ENCODE measurements at places on chromosomes 4 and X.

DNA sequence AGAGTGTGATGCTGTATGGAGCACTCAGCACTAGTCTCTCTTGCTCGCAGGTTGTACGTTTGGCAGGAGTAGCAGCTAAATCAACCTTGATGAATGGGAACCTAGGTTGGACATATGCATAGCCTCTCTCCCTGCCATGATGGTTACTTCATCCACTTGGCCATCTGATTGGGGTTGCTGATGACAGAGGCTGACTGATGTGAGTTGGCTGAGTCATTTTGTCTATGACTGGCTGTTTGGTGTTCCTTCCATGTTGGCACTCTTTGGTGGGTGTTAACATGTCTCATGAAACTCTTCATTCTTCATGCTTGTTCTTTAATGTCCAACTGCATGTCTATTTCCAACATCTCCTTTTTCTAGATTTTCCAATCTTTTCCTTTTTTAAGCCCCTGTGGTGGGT lies 31.6 kb upstream of the SPARCL1 start:
- H3K4me3 ChIP-seq, result no peak overlapping the region
- H3K4me1 ChIP-seq, result no peaks in the 10 kb centered on the region
- no peak for DNase-seq
- H3K27ac ChIP-seq, result no peak overlapping the region
- H3K36me3 ChIP-seq, result no peaks in the 10 kb centered on the region
- no peaks in the 10 kb centered on the region for H3K27me3 ChIP-seq

- DNase-seq, result no peak
- H3K27me3 ChIP-seq, result no peaks in the 10 kb centered on the region
Measured at GRCh38 chr4:127856813-127857447, 23.8 kb upstream of the PLK4 start.

DNA sequence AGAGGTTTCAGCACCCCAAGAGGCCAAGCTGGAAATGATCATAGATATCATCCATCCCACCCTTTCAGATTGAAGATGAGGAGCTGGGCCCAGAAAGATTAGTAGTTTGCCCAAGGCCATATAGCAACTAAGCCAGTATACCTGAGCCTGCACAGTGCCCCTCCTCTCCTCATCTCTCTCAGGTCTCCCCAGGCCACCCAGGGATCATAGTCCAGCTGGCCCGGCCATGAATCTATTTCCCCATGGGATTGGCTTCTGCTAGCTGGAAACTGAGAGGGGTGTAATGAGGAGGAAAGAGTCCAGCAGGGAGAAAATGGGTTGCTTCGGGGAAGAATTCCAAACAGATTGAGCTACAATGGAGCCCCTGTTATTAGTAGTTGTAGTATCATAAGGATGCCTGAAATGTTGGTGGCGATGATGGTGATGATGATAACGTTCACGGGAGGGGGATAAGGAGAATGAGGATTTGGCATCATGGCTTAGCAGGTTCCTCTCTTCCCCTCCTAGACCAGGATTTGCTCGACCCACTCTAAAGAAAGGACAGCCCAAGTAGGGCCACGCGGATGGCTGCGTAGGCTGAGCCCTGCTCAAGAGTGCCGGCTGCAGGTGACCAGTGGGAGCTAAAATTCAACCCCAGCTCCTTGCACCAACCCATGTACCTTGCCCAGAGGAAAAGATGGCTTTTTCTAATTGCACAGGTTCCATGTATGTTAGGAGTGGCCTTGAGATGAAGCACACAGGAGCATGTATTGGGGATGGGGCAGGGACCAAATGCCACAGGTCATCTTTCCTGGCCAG lies 117.8 kb upstream of the PJA1 start:
- H3K27me3 ChIP-seq, result no peaks in the 10 kb centered on the region
- no peak overlapping the region for H3K27ac ChIP-seq
- no peaks in the 10 kb centered on the region for H3K36me3 ChIP-seq
- H3K4me1 ChIP-seq, result peaks cover 20% of the 10 kb centered on the region
- no peak for DNase-seq

DNA sequence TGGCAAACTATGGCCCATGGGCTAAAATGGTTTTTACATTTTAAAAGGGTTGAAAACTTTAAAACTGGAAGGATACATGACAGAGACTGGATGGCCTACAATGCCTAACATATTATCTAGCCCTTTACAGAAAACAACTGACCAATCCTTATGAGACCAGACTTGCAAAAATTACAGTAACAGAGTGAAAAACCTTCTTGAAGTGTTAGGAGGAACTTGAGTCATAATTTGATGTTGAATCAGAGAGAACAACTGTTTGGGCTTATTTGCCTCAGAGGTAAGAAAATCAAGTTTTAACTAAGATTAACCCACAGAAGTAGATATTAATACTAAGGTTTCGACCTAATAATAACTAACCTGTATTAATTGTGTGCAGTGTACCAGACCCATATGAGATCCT lies 12.4 kb upstream of the NAP1L5 start:
- no peaks in the 10 kb centered on the region for H3K36me3 ChIP-seq
- no peaks in the 10 kb centered on the region for H3K27me3 ChIP-seq
- DNase-seq, result no peak
- peaks cover 5% of the 10 kb centered on the region for H3K4me1 ChIP-seq

GRCh38 chr4:173264245-173264644 lies 69.9 kb downstream of the HMGB2 start:
- no peaks in the 10 kb centered on the region for H3K36me3 ChIP-seq
- H3K4me3 ChIP-seq, result no peak overlapping the region
- peaks cover 10% of the 10 kb centered on the region for H3K4me1 ChIP-seq
- H3K27ac ChIP-seq, result peak overlapping the region; percentile 57
- no peaks in the 10 kb centered on the region for H3K27me3 ChIP-seq
- no peak for DNase-seq

DNA sequence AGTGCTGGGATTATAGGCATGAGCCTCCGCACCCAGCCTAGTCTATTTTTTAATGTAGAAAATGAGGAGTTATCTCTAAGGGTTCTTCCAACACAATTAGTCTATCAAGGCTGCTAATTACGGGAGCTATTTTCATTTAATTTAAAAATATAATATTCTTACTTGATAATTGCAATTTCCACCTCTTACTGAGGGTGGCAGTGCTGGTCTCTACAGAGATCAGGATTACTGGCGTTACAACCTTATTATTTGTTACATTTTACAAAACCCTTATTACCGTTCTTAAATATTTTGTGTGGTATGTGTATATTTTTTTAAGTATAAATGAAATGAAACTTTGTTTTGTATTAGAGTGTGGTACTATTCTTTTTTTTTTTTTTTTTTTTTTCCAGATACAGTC lies 17.6 kb upstream of the GK start:
- no peak overlapping the region for H3K27ac ChIP-seq
- no peaks in the 10 kb centered on the region for H3K27me3 ChIP-seq
- no peak for DNase-seq
- H3K4me1 ChIP-seq, result no peaks in the 10 kb centered on the region
- no peaks in the 10 kb centered on the region for H3K36me3 ChIP-seq

DNA sequence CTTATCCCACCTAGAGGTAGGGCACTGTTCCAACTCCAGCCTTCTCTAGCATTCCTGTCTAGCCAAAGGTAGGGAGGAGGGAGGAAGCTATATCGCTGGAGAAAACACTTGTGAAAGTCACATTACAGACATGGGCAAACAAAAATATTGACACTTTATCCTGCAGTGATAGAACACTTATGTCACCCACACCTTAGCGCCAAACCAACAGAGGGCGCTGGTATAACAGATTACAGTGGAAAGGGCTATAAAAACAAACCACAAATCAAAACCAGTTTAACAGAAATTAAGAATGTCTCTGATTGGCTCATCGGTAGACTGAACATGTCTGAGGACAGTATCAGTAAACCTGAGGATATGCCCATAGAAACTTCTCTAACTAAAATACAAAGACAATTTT lies 451.3 kb downstream of the TLL1 start:
- DNase-seq, result peak; percentile 37
- no peak overlapping the region for H3K4me3 ChIP-seq
- no peaks in the 10 kb centered on the region for H3K4me1 ChIP-seq
- H3K27ac ChIP-seq, result no peak overlapping the region

DNA sequence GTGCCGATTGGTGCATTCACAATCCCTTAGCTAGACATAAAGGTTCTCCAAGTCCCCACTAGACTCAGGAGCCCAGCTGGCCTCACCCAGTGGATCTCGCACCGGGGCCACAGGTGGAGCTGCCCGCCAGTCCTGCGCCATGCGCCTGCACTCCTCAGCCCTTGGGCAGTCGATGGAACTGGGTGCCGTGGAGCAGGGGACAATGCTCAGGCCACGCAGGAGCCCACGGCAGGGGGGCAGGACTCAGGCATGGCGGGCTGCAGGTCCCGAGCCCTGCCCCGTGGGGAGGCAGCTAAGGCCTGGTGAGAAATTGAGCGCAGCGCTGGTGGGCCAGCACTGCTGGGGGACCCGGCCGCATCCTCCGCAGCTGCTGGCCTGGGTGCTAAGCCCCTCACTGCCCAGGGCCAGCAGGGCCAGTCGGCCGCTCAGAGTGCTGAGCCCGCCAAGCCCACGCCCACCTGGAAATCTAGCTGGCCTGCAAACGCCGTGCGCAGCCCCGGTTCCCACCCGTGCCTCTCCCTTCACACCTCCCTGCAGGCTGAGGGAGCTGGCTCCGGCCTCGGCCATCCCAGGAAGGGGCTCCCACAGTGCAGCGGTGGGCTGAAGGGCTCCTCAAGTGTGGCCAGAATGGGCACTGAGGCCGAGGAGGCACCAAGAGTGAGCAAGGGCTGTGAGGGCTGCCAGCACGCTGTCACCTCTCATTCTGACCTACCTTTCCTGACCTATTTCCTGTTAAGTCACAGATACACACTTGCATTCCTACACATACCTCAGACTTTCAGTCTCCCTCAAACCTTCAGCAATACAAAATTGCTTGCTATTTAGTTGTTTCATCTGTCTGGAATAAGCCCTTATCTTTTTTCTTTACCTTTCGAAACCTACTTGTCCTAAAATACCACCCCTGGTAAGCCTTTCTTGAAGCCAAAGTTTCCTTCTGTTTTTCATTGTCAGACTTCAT lies 20.7 kb downstream of the UBE2K start:
- H3K36me3 ChIP-seq, result no peaks in the 10 kb centered on the region
- DNase-seq, result no peak
- no peaks in the 10 kb centered on the region for H3K27me3 ChIP-seq
- H3K4me1 ChIP-seq, result peaks cover 12% of the 10 kb centered on the region
- no peak overlapping the region for H3K27ac ChIP-seq

DNA sequence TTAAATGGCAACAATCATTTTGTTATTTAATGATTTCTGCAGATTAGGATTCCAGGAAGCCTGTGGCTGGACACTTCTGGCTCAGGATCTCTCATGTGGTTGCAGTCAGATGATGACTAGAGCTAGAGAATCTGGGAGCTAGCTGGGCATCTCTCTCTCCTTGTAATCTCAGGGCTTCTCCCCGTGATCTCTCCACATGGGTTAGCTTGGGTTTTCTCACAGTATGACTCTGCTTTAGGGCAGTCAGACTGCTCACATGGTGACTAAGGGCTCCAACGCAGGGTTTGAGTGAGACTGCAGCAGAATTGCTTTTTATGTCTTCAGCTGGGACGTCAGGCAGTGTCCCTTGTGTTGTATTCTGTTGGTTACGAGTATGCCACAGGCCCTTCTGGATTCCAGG lies 361.4 kb downstream of the CBLL2 start:
- H3K27ac ChIP-seq, result no peak overlapping the region
- no peaks in the 10 kb centered on the region for H3K4me1 ChIP-seq
- H3K27me3 ChIP-seq, result no peaks in the 10 kb centered on the region
- no peak for DNase-seq

DNA sequence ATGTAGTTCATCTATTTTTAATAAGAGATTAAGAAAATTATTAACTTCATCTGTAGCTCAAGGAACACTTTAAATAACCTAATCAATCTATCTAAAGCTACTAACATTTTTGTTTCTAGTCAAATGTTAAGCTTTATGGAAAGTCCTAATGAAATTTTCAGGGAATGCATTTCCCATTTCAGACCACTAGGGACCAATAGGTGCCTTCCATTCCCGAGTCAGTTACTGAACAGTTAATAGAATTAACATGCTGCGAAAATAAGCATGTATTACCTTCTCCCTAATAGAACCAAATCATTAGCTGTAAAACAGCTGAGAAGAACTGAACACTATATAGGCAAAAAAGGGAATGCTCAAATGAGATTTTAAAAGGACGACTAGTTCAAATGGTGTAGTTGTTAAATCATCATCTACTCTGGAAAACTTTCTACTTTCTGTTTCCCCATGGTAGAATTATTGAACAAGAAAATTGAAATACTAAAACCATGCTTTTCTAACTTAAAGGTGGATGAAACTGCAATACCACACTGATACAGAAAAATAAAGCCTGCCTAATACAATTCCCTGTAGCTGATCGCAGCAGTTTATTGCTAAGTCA lies 22.5 kb downstream of the STX18 start:
- H3K4me1 ChIP-seq, result peaks cover 5% of the 10 kb centered on the region
- DNase-seq, result no peak
- no peak overlapping the region for H3K4me3 ChIP-seq
- H3K27ac ChIP-seq, result no peak overlapping the region

GRCh38 chr4:76166480-76166879 lies 18.3 kb upstream of the NUP54 start:
- no peaks in the 10 kb centered on the region for H3K27me3 ChIP-seq
- H3K4me3 ChIP-seq, result no peak overlapping the region
- H3K36me3 ChIP-seq, result peaks cover 39% of the 10 kb centered on the region
- H3K27ac ChIP-seq, result no peak overlapping the region

DNA sequence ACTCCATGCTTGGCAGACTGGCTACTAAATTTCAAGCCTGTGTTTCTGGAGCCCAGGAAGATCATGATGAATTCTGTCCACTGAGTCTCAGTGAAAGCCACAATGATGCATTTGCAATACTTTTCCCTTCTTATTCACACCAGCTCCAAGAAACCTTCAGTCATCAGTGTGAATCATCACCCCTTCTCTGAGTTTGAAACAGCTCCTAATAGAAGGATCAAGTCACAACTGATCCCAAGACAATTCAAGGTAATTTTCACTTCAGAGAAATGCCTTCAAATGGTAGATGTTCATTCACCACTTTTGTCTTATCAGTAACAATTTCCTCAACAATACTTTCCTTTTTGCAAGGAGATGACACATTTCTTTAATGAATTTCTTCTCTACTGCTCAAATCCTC lies 257.4 kb downstream of the NLGN4X start:
- no peak overlapping the region for H3K27ac ChIP-seq
- H3K36me3 ChIP-seq, result no peaks in the 10 kb centered on the region
- H3K27me3 ChIP-seq, result no peaks in the 10 kb centered on the region
- no peaks in the 10 kb centered on the region for H3K4me1 ChIP-seq
- H3K4me3 ChIP-seq, result no peak overlapping the region

DNA sequence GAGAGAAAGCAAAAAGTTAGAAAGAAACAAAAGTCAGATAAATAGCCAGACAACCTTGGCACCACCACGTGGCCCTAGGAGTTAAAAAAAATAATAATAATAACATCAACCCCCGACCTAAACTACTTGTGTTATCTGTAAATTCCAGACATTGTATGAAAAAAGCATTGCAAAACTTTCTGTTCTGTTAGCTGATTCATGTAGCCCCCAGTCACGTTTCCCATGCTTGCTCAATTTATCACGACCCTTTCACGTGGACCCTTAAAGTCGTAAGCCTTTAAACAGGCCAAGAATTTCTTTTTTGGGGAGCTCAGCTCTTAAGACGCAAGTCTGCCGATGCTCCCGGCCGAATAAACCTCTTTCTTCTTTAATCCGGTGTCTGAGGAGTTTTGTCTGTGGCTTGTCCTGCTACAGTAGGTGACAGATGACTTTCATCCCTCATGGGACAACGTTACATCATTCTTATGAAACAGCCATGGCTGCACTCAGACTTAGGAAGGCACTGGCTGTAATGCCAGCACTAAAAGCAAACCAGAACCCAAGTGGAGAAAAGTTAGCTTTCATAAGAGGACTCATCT lies 520 bp downstream of the ACOX3 start:
- peak overlapping the region; percentile 93 for H3K4me3 ChIP-seq
- no peaks in the 10 kb centered on the region for H3K36me3 ChIP-seq
- H3K27ac ChIP-seq, result peak overlapping the region; percentile 98
- no peak for DNase-seq
- no peaks in the 10 kb centered on the region for H3K27me3 ChIP-seq

GRCh38 chrX:39445336-39445735 lies 644.1 kb downstream of the MID1IP1 start:
- no peak overlapping the region for H3K27ac ChIP-seq
- no peaks in the 10 kb centered on the region for H3K36me3 ChIP-seq
- no peaks in the 10 kb centered on the region for H3K27me3 ChIP-seq
- peak; percentile 33 for DNase-seq

All from body of pancreas (tissue), 4 donors.